ENCODE measurements at places on chromosomes 2 and 18.

- DNase-seq, result no peak
Measured at GRCh38 chr2:16933355-16933754, 267.7 kb upstream of the CYRIA start.

DNA sequence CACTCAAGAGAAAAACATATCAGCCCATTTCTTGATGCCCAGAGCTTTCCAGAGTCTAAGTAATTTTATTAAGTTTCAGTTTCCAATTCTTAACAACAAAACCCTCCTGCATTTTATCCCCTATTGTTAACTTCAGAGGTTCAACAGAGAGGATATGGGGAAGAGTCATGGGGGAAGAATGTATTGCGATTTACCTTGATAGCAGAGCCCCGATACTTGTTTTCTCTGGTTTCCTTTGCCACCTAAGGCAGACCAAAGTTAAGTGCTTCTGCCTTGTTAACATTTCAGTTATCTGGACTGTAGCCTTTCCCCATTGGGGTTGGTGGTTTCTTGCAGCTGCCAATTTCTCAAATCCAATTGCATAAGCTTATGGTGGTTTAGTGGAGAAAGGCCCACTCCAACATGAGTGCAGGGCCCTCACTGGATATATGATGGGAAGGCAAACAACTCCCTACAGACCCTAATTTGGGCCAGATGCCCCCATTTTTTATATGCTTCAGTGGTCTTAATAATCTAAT is 82.0 kb upstream of the ITGB6 start:
- DNase-seq, result no peak

- DNase-seq, result no peak
Measured at GRCh38 chr2:31241625-31242270, 7.8 kb downstream of the EHD3 start.

- DNase-seq, result no peak
Measured at GRCh38 chr2:60311524-60311923, 241.9 kb downstream of the BCL11A start.

DNA sequence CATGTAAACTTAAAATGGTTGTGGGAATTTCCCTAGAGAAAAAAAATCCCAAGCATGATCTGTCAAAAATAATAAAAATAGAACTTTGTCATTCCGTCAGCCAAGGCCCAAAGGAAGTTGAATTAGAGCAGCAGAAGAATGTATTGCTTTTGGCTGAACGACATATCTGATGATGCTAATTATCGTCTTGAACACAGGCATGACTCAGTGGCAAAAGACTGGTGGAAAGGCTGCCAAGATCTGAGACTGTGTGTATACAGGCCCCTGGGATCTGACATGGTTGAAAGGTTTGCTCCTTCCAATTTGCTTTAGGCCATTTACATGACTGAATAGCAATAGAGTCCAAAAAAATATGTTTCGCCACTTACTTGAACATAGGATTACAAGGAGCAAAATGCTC is 1057.1 kb upstream of the CRIM1 start:
- peak; percentile 97 for DNase-seq

- no peak for DNase-seq
Measured at GRCh38 chr18:59536166-59536565, 161.1 kb downstream of the CCBE1 start.

GRCh38 chr2:38626326-38627035 is 23.8 kb upstream of the HNRNPLL start:
- no peak for DNase-seq

GRCh38 chr2:231130336-231131056 is 5.7 kb upstream of the HTR2B start:
- no peak for DNase-seq

DNA sequence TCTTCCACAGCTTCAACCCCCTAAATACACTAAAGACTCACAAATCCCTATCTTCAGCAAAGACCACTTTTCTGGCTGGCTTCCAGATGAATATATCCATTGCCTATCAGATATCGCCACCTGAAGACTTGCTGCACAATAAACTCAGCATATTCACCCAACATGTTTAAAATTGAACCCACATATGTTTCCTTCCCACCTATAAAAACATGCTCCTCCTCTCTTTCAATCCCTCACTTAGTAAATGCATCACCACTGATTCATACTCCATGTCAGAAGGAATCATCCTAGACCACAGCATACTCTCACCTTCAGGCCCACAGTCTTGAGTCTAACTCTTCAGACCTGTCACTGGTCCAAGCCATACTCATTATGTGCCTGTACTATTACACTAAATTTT is 5.3 kb downstream of the SPC25 start:
- no peak for DNase-seq

- DNase-seq, result no peak
Measured at GRCh38 chr2:20582600-20583221, 68.2 kb downstream of the HS1BP3 start.

GRCh38 chr2:171320208-171320621 is 113.6 kb downstream of the METTL8 start:
- DNase-seq, result no peak

- DNase-seq, result no peak
Measured at GRCh38 chr2:233542507-233542906, 24.1 kb downstream of the USP40 start.

GRCh38 chr2:175168564-175168945 is 552 bp upstream of the ATF2 start:
- no peak for DNase-seq

DNA sequence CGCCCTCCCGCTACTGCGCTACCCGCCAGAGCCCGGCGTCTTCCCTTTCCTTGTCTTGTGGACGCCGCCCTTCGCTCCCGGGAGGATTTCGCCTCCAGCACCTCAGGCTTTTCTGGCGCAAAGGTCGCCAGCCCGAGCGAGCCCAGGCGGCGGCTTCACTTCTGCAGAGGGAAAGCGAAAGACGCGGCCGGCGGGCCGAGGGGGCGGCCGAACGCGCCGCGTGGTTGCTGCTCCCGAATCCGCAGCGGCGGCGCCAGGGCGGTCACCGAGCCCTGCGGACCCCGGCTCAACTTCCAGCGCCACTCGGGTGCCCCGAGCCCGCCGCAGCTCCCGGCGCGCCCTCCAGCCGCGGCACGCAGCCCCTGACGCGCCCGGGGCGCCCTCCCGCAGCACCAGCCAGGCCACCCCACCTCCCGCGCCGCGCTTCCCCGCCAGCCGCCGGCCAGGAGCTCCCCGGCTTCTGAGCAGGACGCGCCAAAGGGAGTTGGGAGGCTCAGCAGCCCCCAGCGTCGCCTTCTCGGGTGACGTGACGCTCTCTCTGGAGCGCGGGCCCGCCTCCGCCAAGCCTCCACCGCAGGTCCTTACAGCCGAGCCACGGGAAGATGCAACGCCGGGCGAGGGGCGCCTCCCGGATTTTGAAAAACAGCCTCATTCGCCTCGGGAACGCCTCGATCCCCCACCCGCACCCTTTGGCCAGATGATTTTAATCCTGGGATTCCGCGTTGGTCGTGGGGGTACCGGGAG is 84.9 kb upstream of the EPB41L3 start:
- peak; percentile 51 for DNase-seq

DNA sequence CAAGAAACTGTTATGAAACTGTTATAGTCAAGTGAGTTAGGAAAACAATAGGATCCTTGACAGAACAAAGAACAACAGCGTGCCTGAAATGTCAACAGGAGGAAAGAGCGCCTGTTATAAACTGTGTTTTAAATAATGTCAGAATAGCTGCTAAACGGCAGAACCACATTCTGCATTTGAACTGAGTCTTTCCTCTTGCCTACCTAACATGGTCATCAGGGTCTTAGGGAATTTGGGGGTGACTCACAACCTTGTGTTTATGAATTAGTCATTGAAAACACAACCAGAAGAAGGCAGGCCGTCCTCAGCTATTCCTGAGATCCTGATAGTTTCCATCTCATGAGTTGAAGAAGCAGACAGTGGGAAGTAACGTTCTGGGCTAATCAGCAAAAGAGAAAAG is 222.0 kb upstream of the FN1 start:
- peak; percentile 84 for DNase-seq

GRCh38 chr18:8290435-8290834 is 318.8 kb upstream of the RAB12 start:
- DNase-seq, result no peak

DNA sequence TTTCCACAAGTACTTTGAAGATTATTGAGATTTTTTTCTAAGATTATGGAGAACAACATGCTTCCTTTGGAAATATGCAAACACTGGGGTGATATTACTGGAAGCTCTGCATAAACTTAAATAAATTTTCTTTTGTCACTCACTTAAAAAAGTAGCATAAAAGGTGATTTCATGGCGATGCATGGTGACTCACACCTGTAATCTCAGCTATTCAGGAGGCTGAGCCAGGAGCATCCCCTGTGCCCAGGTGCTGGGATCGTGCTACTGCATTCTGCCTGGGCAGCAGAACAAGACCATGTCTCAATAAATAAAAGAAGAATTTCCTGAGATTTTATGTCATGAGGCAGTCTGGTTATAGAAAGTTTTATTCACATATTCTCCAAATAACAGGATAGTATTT is 679.1 kb upstream of the CDH2 start:
- DNase-seq, result no peak

- DNase-seq, result peak; percentile 69
Measured at GRCh38 chr2:63078852-63079606, 28.4 kb downstream of the OTX1 start.

GRCh38 chr2:232286001-232286868 is 92.3 kb upstream of the ALPP start:
- no peak for DNase-seq

DNA sequence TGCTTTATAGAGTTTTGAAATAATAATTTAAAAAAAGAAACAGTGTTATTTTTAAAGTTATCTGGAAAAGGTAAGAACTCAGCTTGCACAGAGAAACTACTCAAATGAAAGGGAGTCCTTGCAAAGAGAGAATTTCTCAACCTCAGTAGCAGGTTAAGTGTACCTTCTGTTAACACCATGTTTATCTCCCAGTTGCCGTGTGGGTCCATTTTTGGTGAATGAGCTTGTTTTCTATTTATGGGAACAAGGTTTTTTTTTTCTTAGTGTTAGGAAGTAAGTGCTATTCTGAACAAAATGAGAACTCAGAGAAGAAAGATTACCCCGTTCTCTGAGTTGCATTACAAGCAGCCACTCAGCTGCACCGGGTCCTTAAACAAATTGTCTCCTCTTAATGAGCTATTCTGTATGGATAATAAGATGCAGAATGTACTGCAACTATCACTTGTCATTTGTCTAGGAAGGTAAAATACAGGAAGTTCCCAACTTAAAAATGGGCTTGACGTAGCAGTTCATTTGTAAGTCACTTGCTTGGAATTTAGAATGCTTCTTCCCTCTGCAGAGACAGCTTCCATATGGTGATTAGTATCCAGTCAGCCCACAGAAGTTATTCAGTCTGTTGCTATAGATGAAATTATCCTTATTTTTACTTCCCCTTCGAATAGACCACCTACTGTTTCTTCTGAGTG is 74.9 kb downstream of the LTBP1 start:
- DNase-seq, result no peak

DNA sequence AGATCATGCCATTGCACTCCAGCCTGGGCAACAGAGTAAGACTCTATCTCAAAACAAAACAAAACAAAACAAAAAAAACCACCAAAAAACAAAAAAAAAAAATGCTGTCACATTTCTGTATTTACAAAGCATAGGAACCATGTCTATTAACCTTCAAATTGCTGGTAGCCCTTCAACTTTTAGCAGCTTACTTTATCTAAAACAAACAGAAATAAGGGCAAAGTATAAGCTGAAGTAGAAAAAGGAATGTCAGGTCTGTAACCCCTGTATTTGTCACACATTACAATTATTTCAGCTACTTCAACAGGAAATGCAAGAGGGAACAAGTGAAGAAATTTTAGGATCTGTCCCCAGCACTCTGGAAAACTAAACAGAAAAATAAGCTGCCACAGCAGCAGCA is 25.4 kb downstream of the TYMS start:
- no peak for DNase-seq

Measured in Caki2 (cell line).